Airway epithelial cell (primary cell): ENCODE measurements at places on chromosomes 11 and 22. TPM values are rescaled to one million over a fixed set of nuclear protein-coding genes. Genes with fewer than 3 reads are reported as not detected.

The INPP5J gene
- total RNA-seq: 2.2 and 2.4 TPM in 2 replicates

The GGTLC2 gene
- total RNA-seq: not detected in 2 replicates

The C11orf21 gene
- total RNA-seq: not detected in 2 replicates

The AMOTL1 gene
- total RNA-seq: 83.4 and 92.2 TPM in 2 replicates

The MYO18B gene
- total RNA-seq: not detected in 2 replicates

The TCN1 gene
- 18.8 and 20.5 TPM in 2 replicates for total RNA-seq

The F2 gene
- total RNA-seq: not detected in 2 replicates

The RFPL2 gene
- total RNA-seq: not detected in 2 replicates

The C22orf42 gene
- not detected in 2 replicates for total RNA-seq
